ENCODE measurements at places on chromosomes 2 and 18.

GRCh38 chr2:99481941-99482340 lies 7.9 kb downstream of the REV1 start:
- DNase-seq, result no peak

DNA sequence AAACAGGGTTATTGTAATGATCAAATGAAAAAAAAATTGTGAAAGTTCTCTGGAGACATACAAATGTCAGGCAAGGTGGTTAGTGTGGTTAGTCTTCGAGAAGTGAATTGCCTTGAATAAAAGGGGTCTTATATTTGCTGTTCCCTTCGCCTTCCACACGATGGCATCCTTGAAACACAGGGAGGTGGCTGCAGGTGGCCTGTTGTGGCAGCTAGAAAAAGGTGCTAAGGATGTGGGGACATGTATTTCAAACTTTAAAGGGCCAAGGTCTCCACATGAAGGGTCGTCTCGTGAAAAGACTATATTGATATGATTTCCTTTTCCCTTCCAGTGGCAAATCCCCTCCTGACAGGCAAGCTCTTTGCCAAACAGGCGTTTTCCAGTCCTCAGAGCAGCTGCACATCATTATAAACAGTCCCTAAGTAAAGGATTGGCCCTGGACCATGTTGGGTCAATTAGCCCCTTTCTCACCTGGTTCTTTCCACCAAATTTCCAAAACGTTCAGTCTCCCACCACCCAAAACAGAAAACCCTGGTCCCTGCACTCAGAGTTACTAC lies 68.5 kb downstream of the COPS8 start:
- no peak for DNase-seq

GRCh38 chr2:68386365-68386764 lies 21.3 kb downstream of the PLEK start:
- no peak for DNase-seq

- no peak for DNase-seq
These were observed 52.0 kb upstream of the CHAC2 start for GRCh38 chr2:53715568-53715967.

GRCh38 chr2:64950226-64951160 lies 38.7 kb upstream of the SLC1A4 start:
- no peak for DNase-seq

DNA sequence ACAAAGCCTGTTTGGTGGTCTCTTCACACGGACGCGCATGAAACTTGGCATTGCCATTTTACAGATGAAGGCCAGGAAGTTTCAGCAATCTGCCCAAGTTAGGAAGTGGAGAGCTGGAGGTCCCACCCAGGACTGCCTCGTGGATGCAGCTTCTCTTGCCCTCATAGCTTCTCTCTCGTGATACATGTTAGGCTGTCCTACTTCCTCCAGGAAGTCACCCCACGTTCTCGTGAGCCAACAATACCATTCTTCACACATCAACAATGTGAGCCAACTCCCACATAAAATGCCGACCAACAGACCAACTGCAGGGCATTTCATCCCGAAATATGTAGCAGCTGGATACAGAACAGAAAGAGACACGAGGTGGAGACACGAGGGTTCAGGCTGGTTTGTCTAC lies 85.3 kb downstream of the MREG start:
- DNase-seq, result no peak

DNA sequence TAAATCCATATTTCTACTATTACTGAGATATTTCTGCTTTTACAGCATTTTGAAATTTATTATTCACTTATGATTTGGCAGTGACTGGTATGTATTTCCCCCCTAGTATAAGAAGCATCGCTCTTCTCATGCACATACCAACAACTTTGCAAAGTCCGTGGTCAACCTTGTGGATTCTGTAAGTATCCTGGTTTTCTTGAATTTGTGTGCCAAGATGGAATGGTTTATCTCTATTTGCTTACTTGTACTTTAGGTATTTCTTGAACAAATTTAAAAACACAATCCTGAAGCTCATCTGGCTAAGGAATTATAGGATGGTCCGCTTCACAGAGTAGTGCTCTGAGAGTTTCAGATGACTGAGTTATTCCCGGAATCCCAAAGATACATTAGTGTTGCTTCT lies 85.0 kb upstream of the FAM237A start:
- no peak for DNase-seq

GRCh38 chr2:209532321-209532720 lies 108.5 kb downstream of the MAP2 start:
- DNase-seq, result no peak

DNA sequence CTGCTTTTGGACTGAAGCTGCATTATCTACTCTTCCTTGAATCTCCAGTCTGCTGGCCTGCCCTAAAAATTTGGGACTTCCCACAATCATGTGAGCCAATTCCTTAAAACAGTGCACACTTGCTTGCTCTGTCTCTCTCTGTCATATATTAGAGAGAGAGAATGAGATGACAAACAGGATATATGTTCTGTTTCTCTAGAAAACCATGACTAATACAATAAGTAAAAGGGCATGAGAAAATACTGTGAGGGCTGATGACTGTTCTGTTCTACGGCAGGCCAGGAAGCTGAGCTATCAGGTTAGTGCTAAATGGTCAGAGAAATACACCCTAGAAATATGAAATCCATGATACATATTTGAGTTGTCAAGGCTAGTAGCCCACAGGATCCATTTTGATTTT lies 1896.8 kb upstream of the CELF4 start:
- no peak for DNase-seq

- no peak for DNase-seq
These were observed 76.2 kb downstream of the FAM168B start for GRCh38 chr2:131016826-131017741.

- DNase-seq, result no peak
These were observed 255.2 kb downstream of the ACKR3 start for GRCh38 chr2:236824836-236825235.

- no peak for DNase-seq
These were observed 79.6 kb downstream of the TEX51 start for GRCh38 chr2:126978333-126978732.

DNA sequence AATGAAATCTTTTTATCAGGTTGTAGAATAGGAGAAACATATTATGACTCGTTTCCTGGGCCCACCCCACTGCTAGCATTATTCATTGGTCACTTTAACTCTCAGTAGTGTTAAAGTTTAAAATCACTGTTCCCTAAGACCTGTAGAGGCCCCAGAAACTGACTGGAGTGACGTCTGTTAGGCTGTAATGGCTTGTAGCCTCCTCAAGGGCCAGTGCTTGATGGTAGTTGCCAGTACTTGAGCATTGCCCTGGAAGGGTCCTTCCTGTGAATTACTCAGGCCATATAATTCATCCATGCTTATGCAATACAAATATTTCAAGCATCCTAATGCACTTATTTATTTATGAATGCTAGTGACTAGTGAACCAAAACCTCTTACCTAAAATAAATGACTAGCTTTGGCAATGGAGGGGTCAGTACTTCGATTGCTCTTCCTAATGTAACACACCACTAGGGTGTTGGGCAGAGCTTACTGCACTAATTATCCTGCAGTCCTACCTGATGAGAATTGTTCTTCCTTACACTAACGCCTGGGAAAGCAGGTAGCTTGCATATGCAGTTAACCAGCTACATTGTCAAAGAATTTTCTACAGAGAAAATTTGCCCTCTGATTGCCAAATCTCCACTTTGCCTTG lies 31.2 kb downstream of the ARHGAP25 start:
- no peak for DNase-seq

DNA sequence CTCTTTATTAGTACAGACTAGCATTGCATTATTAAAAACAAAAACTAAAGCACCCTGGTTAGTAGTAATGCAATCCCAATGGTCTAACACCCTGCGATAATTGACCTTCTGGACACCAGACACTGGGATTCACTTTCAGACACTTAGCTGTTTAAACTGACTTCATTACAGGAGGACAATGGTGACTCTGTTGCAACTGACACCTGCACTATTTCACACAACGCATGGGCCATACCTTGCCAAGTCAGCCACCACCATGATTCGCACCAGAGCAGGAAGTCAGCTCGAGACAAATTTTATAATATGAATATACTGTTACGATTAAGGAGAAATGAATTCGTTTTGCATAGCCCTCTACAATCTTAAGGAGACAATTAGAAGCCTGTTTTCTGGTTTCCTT lies 150.7 kb downstream of the MEIS1 start:
- DNase-seq, result no peak

- no peak for DNase-seq
These were observed 300.9 kb upstream of the SLC8A1 start for GRCh38 chr2:40752796-40753195.

DNA sequence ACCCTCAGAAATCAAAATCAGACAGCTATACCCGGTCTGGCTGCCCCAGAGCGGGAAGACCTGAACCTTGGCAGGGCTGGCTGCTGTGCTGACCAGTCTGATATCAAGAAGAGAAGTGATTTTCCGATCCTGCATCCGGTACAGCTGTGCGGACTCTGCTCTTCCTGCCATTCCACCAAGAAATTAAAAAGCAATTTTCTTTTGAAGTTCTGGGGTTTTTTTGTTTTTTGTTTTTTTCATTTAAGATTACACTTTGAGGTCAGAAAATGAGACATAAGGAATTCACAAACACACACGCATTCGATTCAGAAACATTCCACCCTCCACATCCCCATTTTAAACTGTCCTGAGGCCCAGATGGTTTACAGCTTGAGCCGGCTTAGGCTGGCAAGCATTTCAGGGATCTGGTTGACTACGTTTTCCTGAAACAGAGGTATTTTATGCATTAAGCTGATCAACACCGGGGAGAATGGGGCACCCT lies 156.5 kb downstream of the COL6A3 start:
- DNase-seq, result no peak

DNA sequence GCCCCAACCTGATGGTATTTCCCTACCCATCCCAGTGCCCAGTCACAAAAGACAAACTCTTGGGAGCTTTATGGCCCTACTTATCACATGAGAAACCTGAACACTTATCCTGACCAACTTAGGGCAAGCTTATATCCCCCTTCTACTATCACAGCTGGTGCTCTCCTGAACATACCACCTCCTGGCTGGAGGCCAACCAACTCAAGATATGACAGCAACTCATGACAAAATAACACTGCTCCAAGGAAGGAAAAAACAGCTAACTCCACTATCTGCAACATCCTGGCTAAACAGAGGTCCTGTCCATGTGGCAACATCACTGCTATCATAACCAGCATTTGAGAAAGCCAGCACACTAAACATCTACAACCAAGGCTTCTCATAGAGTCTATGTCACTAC lies 20.9 kb upstream of the CLASP1 start:
- DNase-seq, result no peak

GRCh38 chr2:65550246-65550645 lies 117.8 kb upstream of the SPRED2 start:
- no peak for DNase-seq

DNA sequence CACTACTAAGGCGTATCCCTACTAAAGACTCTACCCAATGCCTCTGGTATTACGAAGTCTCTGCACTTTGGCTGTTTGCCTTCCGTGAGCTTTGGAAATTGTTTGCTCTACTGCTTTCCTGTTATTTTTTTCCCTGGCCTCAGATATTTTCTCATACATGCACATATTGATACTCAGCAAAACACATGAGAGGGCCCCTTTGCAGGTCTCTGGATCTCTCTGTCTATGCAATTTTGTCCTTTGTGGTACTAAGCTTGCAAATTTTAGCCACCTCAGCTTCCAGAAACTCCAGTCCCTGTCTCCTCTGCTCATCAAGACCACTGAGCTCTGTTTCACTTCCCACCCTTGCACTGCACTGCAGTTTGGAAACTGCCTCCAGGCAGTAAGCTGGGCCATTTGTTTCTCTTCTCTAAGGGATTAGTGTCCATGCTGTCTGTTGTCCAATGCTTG lies 46.6 kb downstream of the TAF1B start:
- no peak for DNase-seq

GRCh38 chr2:231926761-231927565 lies 767 bp upstream of the NPPC start:
- DNase-seq, result peak; percentile 31

GRCh38 chr2:185618625-185619024 lies 120.0 kb upstream of the FSIP2 start:
- no peak for DNase-seq

DNA sequence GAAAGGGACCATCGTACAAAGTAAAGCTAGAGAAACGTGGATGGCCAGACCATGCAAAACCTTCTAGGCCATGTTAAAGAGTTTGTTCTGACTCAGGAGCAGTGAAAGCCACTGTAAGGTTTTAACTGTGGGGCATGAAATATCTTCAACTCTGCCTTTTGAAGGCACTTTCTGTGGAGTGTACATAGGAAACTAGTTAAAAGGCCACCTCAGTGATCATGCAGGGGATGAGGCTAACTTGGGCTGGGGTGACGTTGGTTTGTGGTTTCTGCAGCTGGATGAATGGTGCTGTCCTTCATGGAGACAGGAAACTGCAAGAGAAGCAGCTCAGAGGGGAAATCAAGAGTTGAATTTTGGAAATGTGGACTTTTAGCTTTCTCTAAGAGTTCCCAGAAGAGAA lies 190.7 kb downstream of the CDCA7 start:
- DNase-seq, result no peak

- DNase-seq, result no peak
These were observed 3.9 kb upstream of the MATN3 start for GRCh38 chr2:20016346-20016745.

DNA sequence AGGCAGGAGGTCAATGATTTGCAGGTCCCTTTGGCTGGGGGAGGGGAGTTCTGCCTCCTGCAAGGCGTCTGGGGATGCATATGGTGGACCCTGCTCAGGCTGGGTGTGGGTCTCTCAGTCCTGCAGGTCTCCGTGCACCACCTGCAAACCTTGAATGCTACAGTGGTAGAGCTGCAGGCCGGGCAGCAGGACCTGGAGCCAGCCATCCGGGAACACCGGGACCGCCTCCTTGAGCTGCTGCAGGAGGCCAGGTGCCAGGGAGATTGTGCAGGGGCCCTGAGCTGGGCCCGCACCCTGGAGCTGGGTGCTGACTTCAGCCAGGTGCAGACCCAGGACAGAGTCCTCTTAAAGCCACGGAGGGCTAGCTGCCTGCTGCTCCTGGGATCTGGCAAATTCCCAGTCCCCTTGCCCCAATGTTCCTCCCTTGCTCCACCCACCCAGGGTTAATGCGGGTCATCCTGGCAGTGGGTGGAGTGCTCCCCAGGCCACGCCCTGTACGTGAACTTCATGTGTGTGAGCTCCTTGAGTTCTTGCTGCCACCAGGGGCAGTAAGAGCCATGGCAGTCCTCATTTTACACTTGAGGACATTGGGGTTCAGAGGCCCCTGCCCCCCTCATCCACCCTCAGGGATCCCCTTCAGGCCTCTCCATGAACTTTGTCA lies 3.1 kb downstream of the PROM2 start:
- DNase-seq, result no peak

DNA sequence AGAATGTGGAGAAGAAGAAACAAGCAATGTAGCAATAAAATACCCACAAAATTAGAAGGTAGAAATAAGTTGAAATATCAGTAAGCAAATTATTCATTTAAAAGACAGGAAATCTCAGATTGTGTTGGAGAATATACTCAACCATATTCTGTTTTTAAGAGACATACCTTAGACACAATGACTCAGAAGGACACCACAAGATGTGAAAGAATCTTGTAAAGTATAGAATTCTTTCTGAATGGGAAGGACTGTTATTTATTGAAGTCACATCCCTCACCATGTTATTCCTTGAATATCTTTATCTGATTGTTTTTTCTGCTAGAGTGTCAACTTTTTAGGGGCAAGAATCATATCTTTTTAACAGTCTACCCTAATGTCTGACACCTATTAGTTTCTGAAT lies 50.4 kb downstream of the CTAGE1 start:
- DNase-seq, result no peak

- no peak for DNase-seq
These were observed 115.1 kb downstream of the CAPN13 start for GRCh38 chr2:30691948-30692828.

GRCh38 chr2:149617476-149617875 lies 29.9 kb upstream of the MMADHC start:
- no peak for DNase-seq

All from nucleus accumbens (tissue), 56 donors.